Mesendoderm (in vitro differentiated cells): ENCODE measurements at places on chromosomes 3 and 15.

DNA sequence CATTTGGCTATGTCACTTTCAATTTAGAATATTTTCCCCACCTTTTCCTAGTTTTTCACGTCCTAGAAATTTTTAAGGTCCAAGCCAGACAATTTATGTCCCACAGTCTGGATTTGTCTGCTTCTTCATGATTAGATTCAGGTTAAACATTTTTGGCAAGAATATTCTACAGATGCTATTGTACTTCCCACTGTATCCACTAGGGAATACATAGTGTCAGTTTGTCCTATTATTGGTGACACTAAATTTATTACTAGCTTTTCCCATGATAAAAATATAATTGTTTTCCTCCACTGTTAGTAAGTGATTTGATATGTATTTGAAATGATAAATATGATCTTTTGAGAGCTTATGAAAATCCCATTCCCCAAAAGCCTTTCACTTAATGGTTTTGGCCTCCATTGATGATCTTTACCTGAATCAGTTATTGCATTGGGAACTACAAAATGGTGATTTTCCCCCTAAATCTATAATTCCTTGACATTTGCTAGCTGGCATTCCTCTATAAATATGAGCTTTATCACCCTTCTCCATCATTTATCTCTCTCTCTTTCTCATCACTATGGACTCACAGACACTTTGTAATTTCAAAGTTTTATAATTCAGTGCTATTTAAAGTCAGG is 8.3 kb downstream of the ARL14 start:
- DNase-seq, result no peak

- no peak for DNase-seq
These were observed 478.2 kb downstream of the NTRK3 start for GRCh38 chr15:87778358-87778757.

GRCh38 chr3:4501437-4501836 is 8.3 kb downstream of the ITPR1 start:
- no peak for DNase-seq

DNA sequence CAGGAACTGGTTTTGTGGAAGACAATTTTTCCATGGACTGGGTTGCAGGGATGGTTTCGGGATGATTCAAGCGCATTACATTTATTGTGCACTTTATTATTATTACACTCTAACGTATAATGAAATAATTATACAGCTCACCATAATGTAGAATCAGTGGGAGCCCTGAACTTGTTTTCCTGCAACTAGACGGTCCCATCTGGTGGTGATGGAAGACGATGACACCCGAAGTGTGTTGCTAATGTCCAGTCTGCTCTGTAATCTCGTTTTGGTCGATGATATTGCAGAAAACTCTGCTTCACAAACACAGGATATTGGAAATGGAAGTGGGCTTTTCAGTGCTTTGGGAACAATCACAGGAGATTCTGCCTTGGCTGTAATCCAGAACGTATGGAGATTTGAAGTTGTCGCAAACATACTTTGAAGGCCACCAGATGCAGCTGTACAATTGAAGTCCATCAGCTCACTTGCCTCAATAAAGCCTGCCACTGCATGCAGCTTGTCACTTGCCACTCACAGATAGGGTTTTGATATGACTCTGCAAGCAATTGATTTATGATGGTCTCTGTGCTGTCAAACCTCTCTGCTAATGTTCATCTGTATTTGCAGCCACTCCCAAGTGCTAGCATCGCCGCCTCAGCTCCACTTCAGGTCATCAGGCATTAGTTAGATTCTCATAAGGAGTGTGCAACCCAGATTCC is 141.7 kb downstream of the TJP1 start:
- DNase-seq, result no peak

DNA sequence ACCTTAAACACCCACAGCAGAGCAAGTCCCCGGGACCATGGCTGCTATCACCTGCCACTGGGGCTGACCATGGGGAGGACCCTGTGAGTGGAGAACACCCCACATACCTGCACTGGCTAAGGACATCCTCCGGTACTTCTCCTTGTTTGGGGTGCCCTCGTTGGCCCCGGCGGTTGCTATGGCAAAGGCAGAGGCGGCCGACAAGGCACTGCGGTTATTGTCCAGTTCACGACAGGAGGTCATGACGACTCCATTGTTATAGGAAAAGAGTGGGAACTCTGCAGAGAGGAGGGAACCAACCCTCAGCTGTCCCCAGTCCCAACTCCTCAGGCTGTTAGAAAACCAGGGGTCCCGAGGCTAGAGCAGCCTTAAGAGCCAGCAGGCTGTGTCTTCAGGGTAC is 54.8 kb upstream of the CTSH start:
- no peak for DNase-seq

DNA sequence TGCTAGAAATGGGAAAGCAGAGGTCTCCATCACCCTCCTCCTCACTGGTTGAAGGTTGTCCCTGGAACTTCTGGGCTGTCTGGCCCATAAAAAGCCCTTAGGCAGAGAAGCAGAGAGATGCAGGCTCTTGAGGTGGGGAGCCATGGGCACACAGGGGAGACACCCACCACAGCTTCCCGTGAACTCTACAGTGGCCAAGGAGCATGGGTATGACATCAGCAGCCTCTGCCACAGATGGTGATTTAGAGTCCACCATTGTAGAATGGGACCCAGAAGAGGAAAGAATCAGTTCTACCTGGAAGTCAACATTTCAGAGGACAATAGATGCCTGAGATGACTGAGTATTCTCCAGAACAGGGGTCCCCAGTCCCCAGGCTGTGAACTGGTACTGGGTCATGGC is 105.6 kb upstream of the LRRN1 start:
- DNase-seq, result no peak

DNA sequence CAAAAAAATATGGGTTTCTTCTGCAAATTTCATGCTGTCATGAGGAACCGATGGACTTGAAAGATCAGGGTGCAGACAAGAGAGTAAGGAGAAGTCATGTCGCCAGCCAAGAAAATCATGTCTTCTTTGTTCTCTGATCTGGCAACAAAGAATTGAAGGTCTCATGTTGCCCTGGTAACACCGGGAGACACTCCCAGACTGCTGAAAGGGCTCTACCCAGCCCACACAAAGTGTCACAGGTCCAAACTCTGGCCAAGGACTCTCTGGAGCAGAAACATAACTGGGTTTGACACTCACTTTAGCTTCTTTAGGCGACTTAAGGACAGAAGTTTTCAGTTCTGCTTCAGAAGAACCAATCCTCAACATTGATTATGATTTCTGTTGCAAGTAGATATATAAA is 42.9 kb downstream of the SIDT1 start:
- DNase-seq, result peak; percentile 41

DNA sequence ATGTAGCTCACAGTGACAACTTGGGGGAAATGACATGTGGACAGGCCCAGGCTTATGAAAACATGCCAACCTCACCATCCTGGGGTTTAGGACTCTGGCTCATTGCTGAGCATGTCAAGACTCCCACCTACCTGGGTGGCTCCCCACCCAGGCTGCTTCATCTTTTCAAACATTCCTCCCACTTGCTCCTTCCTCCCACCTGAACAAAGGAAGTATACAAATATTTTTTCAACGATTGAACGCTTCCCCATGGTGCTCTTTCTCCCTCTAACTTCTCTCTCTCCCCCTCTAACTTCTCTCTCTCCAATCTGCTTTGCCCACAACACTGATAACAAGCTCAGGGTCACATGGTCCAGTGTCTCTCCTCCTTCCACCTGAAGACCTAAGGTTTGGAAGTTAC is 27.7 kb upstream of the CPEB1 start:
- no peak for DNase-seq

DNA sequence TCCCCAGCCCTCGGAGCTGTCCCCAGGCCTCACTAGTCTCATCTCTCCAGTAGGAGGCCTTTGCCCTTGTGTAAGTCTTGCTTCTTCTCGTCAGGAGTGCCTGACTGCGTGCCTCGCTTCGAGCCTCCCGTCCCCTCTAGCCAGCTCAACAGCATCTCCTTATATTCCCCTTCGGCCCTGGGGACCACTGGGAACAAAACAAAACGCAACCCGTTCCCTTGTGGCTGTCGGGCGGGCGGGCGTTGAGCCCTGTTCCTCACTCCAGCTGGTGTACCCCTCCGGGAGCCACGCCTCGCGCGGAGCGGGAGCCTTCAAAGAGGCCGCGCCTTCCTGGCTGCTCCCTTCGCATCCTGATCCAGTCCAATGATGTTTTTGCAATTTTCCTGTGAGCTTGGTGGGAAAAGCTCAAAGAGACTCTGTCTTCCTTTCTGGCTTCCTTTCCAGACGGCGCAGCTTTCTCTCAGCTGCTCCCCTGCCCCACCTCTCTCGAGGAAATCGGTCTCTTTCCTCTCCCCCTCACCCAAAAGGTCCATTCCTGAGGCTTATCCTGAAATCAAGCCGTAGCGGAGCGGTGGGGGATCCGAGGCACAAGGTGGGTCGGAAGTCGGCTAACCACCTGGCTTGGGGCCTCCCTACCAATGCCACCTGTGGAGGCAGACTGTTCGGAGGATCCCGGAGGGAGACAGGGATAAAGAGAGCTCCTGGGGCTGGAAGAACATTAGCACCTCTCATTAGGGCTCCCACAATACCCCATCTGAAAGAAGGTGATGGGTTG is 33.4 kb upstream of the SRP14 start:
- DNase-seq, result no peak

- no peak for DNase-seq
These were observed 29.8 kb upstream of the ALDH1A3 start for GRCh38 chr15:100849855-100850218.

DNA sequence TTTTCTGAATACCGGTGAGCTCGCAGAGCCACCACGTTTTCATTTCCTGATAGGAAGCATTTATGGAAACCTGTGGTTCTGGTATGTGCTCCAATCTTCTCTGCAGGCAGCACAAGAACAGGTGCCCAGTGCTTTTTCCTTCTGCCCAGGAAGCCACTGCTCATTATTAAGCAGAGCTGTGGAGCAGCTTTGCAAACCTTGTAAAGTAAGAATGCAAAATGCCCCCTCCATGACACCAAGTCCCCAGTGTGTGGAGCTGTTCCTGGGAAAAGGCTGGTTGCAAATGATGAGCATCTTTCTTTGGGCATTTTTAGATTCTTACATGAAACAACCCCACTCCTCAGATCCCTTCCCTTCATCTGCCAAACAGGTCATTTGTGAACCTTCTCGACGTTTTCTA is 65.7 kb upstream of the MRPL3 start:
- peak; percentile 48 for DNase-seq
